ENCODE measurements at places on chromosomes 5 and 9.

- no peak for DNase-seq
Measured at GRCh38 chr5:145953202-145953601, 16.8 kb downstream of the SH3RF2 start.

DNA sequence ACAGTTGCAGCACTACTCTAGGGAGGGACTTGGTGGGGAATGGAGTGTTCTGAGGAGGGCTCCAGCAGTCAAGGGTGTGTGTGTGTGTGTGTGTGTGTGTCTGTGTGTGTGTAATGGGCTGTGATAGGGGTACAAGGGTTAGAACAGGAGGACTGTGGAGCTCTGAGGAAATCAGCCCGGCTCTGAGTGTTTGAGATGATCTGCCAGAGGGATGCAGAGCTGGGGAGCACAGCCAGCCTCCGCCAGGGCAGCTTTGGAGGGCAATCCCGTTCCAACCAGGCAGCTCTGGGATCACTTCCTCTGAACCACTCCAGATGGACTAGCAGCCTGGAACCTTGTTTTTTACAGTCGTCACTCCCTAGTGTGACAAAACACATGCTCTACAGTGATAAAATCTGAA, 3.0 kb upstream of the SLC6A7 start:
- no peak for DNase-seq

DNA sequence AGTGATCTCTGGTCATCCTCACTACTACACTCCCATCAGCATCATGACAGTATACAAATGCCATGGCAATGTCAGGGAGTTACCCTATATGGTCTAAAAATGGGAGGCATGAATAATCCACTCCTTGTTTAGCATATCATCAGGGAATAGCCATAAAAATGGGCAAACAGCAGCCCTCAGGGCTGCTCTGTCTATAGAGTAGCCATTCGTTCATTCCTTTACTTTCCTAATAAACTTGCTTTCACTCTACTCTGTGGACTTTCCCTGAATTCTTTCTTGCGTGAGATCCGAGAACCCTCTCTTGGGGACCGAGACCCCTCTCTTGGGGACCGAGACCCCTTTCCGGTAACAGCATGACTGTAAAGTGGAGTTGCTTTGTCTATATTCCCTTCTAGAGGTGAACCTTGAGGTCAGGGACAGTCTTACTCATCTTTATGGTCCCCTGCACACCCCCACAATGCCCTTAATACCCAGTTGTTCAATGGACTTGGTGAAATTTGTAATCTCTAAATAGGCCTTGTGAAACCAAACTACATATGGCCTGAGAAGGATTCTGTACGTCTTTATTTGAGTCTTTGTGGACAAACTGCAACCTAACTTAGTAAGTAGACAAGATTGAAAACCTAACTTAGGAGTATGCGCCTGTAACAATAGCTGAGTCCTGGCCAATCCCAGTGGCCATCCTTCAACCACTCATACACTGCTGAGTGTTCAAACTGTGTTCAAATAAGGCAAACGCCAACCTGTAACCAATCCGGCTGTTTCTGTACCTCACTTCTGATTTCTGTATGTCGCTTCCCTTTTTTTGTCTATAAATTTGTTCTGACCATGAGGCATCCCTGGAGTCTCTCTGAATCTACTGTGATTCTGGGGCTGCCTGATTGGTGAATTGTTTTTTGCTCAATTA, 32.3 kb upstream of the UBTD2 start:
- DNase-seq = no peak

GRCh38 chr9:7656636-7657035, 142.9 kb downstream of the DMAC1 start:
- DNase-seq = no peak

DNA sequence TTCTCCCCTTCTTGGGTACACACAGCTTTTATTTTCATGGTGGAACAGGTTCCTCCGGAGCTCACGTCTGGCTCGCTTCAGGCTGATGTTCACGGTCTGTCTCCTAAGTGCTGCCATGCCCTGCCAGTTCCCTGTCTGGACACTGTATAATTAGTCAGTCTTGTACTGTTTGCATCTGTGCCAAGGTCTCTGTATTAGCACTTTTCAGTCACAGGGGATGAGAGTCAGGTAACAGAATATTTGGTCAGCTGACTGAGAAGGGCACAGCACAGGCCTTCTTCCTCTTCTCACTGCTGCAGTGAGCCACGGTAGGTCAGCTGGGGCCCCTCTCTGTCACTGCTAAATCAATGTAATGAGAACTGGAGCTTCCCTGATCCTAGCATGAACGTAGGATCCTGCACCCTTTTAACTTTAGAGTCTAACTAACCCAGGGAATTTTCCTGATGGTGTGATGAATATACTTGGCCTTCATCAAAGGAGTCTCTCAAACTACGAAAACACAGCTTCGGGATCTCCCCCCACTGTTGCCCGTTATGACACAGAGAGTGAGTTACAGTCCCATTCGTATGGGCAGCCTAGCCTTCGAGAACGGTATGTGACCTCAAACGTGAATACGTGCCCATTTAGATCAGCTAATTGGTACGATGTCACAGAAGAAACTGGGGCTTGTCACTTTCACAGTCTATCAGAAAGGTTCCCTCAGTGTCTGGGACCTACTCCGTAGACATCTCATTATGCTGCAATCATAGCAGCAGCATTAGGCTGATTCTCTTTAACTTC, 354.1 kb upstream of the RFX3 start:
- no peak for DNase-seq

DNA sequence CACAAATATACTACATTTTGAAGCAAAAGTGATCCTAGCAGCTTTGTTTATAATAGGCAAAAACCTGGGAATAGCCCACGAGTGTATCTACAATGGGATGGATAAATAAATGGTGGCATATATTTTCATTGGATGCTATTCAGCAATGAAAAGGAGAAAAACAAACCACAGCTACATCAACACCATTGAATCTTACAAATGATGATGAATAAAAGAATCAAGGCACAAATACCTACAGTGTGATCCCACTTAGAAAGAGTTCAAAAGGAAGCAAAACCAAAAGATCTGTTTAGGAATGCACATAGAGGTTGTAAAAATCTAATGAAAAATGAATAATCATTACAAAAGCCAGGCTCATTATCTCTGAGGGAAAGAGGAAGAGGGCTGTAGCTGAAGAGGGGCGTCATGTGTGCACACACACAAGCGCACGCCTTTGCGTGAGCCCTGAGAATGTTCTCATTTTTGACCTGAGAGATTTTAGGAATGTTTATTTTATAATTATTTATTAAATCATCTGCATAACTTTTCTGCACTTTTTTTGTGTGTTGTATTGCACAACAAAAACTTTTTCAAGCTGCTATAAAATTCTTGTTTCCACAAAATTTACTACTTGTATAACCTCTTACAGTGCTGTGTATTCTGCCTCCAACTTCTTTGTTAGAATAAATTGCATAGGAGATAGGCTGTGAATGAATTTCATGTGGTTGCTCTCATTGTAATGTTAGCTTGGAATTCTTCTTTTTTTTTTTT, 5.9 kb upstream of the RHOBTB3 start:
- no peak for DNase-seq

- DNase-seq = no peak
Measured at GRCh38 chr5:57805732-57806131, 323.1 kb upstream of the ACTBL2 start.

- DNase-seq = no peak
Measured at GRCh38 chr5:126753227-126753626, 23.7 kb upstream of the LMNB1 start.

GRCh38 chr9:125732562-125732961, 14.6 kb upstream of the PBX3 start:
- no peak for DNase-seq

DNA sequence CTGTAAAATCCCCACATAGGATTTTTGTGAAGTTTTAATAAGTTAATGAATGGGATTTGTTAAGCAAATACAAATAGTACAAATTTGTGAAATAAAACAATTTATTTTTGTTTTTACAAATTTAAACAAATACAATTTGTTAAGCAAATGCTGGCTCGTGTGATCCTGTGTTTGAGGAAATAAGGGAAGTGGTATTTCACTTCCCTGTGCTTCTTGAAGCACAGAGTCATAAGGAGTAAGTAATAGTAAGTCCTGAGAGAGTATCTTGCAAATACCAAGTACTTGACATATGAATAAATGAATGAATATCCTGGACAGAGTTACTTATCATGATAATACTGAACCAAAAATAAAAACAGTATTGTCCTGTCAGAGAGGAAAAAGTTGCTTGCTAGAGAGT, 9.1 kb downstream of the SMIM3 start:
- DNase-seq = no peak

DNA sequence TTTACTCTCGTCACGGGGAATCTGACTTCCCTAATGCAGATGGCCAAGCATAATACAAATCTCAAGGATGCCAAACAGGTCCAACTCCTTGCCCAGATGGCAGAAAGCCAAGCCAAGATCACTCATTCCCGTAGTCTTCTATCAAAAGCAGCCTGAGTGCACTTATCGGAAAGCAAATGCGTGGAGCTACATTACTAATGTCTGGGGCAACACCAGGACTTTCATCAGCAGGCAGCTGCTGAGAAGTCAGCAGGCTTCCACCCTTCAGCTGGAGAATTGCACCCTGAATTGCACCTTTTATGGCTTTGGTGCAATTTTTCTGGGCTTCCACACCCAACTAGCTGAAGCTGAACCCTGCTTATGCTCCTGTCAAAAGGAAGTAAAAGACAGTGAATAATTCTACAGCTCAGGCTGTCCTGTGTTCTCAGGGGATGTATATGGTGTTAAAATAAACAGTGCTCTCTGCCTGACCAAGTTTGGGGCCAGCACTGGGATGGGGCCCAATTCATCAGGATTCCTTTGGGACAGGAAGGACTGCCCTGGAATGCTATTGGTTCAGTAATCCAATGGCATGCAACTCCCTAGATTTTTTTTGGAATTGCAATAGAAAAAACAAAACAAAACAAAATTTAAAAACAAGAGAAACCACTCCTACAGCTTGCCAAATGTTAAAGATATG, 92.6 kb downstream of the DPYSL3 start:
- DNase-seq = no peak

DNA sequence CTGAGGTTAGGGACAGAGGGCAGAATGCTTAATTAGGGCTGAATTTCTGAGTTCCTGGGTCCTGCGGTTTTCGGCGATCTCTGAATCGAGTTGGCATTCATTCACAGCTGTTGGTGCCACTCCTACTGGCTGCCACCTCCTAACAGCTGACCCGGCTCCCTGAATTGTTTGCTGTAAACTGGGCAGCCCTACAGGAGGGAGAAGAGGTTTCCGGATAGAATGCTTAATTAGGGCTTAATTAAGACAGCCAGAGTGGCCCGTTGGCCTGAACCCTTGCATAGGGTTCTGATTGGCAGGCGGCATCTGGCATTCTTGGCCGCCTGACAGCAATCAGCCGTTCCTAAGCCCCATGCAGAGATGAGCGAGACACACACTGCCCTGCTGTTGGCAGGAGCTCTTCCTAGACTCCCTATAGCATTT, 25.7 kb downstream of the FRMPD1 start:
- no peak for DNase-seq

- DNase-seq = no peak
Measured at GRCh38 chr9:93520523-93520922, 55.9 kb upstream of the PHF2 start.

- DNase-seq = no peak
Measured at GRCh38 chr5:170920196-170920595, 58.4 kb downstream of the RANBP17 start.

DNA sequence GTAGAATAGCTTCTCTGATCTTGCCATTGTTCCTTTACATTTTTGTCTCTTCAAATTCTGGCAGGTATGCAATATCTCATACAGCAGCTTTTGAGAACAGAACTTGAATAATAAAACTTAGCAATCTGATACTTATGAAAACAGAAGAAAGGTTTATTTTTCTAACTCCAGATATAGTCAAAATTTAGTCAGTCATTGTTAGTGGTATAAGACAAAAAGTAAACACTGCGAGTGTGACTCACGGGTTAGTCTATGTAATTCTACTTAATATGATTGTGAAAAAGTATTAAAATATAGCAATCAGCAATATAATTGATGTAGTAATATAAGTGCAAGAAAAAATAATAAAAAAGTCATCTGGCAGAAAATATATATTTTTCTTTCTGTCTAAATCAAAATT, 910.4 kb downstream of the DNAH5 start:
- DNase-seq = no peak

Data from CD4-positive, alpha-beta T cell treated with Interleukin-6 at 100 ng/mL for 8 hours (primary cell).